ENCODE measurements at places on chromosomes 1 and 21. TPM values are rescaled to one million over a fixed set of nuclear protein-coding genes. Genes with fewer than 3 reads are reported as not detected.

Gene DNAJC28
- total RNA-seq, result 1.0 TPM

Gene ARV1
- 12.5 TPM for total RNA-seq

Gene WNT4
- total RNA-seq, result not detected

Gene KCNJ9
- total RNA-seq, result not detected

Gene HIPK1
- total RNA-seq, result 56.1 TPM

Gene FAM110D
- total RNA-seq, result 5.1 TPM

Gene CACNA1E
- not detected for total RNA-seq

Gene PEAR1
- total RNA-seq, result 88.7 TPM

Gene RCSD1
- 1.00 TPM for total RNA-seq

Gene SRGAP2C
- 57.8 TPM for total RNA-seq

Gene ABCA4
- total RNA-seq, result 4.9 TPM
